ENCODE measurements at places on chromosomes 6 and 20.

DNA sequence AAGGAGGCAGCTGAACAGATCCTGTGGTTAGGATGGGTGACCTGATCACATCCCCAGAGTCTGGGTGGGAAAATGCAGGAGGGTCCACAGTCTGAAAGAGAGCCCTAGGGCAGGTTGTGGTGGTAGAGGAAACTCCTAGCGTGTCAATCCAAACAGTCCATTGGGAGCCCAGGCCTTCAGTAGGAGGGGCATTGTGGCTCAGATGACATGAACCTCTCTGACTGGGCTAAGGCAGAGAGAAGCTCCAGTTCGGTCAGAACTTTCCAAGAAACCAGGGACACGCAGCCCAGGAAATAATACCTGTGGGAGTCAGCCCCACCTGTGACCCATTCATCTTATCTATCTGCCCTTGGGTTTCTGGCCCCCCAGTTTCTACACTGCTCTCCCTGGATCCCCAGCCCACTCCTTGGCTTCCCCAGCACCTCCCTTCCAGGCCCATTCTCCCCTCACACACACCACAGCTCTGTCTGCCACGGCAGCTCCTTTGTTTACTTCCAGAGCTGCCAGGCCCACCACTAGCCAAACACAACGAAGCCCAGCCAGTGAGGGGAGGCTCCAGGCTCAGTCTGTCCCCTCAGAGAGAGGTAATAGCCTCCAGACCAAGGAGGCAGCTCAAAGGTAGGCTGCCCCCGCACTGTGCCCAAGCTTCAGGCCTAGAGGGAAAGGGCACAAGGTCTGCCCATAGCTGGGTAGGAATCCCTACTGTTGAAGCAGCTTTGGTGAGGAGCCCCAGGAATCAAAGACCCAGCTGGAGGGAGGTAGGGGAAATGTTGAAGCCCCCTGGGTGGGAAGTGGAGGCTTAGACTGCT is 6.2 kb downstream of the GDF5 start:
- no peak for DNase-seq

- no peak for DNase-seq
Measured at GRCh38 chr20:61949714-61950640, 115.7 kb downstream of the TAF4 start.

DNA sequence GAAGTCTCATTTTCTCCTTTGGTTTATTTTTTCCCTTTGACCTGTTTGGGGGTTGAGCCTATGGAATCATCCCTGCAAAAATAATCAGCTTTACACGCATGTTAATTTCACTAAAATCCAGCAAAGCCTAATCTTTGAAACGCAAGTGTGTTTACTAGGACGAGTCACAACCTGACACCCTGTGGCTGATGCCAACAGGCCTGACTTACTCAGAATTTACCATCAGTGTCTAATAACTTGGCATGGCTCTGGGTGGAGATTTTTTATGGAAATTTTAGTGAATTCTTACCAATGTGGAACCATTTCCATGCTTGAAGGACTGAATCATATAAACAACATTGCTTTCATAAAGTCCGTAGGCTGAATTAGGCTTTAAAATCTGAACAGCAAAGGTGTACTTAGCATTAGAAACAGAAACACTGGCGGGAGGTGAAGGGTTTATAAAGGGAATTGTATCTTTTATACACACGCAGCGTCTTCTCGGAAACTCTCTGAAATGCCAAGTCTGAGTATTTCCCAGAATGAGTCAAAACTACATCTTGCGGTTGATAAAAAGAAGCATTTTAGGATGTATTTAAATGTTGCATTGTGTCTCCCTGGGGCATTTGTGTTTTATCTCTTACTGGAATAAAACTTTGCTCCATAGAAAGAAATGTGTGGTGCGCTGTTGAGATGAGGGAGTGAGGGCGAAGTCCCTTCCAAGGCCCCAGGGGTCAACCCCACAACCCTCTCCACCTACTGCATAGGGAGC is 81.2 kb downstream of the DACT2 start:
- DNase-seq: no peak

GRCh38 chr6:108526739-108527174 is 34.0 kb upstream of the FOXO3 start:
- peak; percentile 6 for DNase-seq

DNA sequence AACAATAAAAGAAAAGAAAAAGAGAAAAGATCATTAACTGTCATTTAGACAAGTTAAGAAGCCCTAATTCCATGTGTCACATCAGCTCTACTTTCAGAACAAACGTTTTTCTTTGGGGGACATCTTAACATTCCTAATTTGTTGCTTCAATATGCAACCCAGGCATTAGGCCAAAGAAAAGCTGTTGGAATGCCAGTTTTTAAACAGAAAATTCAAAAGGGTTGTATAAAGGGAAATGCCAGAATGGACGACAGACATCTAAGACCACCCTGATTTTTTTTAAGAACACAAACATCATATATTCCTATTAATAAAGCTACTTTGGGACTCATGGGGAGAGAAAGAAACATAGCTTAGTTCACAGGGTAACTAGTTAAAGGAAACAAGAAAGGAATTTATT is 315.0 kb downstream of the GMDS start:
- DNase-seq: no peak

- DNase-seq: no peak
Measured at GRCh38 chr20:36847710-36848040, 28.3 kb upstream of the TLDC2 start.

All from H4 (cell line).